Testis (tissue), 5 donors: ENCODE measurements at places on chromosomes 1 and 21.
A peak's percentile ranks its signal among the peaks of the same experiment; 100 is the strongest.

DNA sequence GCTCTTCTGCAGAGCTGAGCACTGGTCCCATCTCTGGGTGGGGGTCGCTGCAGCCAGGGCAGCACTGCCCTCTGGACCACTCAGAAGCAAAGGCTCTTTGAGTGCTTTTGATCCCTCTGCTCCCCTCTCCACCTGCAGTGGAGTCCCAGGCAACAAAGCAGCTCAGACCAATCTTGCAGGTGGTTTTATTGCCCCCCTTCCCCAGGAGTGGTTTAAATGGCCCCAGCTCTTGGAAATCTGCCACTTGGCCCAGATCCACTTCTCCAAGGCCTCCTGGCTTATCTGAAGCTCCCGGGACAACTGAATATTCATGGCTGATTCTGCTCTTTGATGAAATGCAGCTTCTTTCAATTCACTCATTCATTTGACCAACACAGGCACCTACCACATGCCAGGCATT, 2.7 kb downstream of the STUM start:
- no peak for DNase-seq
- H3K4me3 ChIP-seq: no peak overlapping the region
- peaks cover 27% of the 10 kb centered on the region for H3K4me1 ChIP-seq

DNA sequence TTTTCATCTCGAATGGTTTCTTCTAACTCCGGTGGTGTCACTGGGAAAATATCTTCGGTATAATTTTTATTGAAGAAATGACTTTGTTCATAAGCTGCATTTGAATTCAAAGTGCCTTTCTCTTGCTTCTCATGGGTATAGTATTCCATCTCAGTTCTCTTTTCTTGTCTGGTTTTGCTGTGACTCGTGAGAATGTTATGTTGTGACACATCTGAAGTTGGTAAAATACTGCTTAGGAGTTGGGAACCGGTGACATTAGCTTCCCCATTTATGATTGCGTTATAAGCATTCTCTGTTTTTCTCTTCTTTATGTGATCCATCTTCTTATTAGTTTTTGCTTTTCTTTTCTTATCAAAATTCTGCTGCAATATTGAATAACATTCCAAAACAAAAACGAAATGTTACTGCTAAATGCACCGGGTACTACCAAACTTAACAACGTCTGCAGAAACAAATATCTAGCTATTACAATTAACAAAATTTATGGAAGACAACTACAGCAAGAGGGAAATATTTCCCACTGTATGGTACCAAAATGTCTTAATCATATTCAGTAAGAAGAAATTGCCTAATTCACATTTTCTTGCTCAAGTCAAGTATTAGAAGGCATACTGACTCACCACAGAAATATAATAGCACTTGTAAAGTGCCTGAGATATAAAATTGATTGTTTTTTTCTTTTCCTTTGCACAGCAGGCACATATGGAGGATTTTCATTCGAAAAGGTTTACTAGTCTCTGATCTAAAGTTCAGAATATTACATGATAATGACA, 15.5 kb downstream of the LRIF1 start:
- no peak overlapping the region for H3K4me3 ChIP-seq
- no peaks in the 10 kb centered on the region for H3K36me3 ChIP-seq
- no peaks in the 10 kb centered on the region for H3K4me1 ChIP-seq
- DNase-seq: no peak
- H3K27me3 ChIP-seq: no peaks in the 10 kb centered on the region

GRCh38 chr1:45863218-45863617, 59.8 kb downstream of the MAST2 start:
- H3K4me3 ChIP-seq: no peak overlapping the region
- H3K36me3 ChIP-seq: no peaks in the 10 kb centered on the region
- peaks cover 7% of the 10 kb centered on the region for H3K4me1 ChIP-seq
- DNase-seq: no peak
- no peak overlapping the region for H3K27ac ChIP-seq

DNA sequence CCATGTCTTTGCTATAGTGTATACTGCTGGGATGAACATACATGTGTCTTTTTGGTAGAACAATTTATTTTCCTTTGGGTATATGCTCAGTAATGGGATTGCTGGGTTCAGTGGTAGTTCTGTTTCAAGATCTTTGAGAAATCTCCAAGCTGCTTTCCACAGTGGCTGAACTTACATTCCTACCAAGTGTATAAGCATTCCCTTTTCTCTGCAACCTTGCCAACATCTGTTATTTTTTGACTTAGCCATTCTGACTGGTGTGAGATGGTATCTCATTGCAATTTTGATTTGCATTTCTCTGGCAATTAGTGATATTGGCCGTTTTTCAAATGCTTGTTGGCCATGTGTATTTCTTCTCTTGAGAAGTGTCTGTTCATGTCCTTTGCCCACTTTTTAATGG, 37.5 kb upstream of the ANGPTL1 start:
- no peak overlapping the region for H3K4me3 ChIP-seq
- H3K4me1 ChIP-seq: no peaks in the 10 kb centered on the region
- H3K27ac ChIP-seq: no peak overlapping the region
- no peak for DNase-seq
- H3K36me3 ChIP-seq: no peaks in the 10 kb centered on the region
- no peaks in the 10 kb centered on the region for H3K27me3 ChIP-seq

- no peak for DNase-seq
- no peak overlapping the region for H3K4me3 ChIP-seq
- H3K27me3 ChIP-seq: no peaks in the 10 kb centered on the region
Observed at GRCh38 chr1:207944571-207944970, 33.6 kb upstream of the CD34 start.

GRCh38 chr1:53544728-53545515, 85.7 kb downstream of the DMRTB1 start:
- no peaks in the 10 kb centered on the region for H3K4me1 ChIP-seq
- H3K27me3 ChIP-seq: no peaks in the 10 kb centered on the region
- H3K36me3 ChIP-seq: no peaks in the 10 kb centered on the region
- no peak overlapping the region for H3K27ac ChIP-seq

GRCh38 chr21:42624095-42624790, 29.2 kb upstream of the PDE9A start:
- DNase-seq: no peak
- no peaks in the 10 kb centered on the region for H3K27me3 ChIP-seq
- no peaks in the 10 kb centered on the region for H3K4me1 ChIP-seq
- H3K4me3 ChIP-seq: no peak overlapping the region
- H3K36me3 ChIP-seq: no peaks in the 10 kb centered on the region

GRCh38 chr1:21472861-21473260, 32.9 kb downstream of the NBPF3 start:
- no peak for DNase-seq
- H3K36me3 ChIP-seq: no peaks in the 10 kb centered on the region
- H3K4me3 ChIP-seq: no peak overlapping the region
- H3K4me1 ChIP-seq: no peaks in the 10 kb centered on the region
- no peak overlapping the region for H3K27ac ChIP-seq

DNA sequence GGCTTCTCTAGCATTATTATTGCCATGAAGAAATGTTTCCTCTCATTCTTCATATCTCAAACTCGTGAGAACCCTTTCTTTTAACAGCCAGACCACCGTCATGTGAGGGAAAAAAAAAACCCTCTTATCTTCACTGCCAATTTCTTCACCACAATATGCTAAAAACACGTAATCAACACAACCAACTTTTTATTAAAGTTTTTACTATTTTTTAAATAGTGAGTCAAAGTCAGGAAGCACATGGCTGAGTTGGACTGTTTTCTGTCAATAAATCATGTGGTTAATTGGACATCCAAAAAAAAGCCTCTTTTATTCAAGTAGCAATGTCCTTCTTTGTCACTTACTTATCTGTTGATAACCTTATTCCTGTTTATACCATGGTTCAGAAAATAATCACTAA, 55.9 kb upstream of the SAMD13 start:
- no peak overlapping the region for H3K4me3 ChIP-seq
- no peak overlapping the region for H3K27ac ChIP-seq
- no peak for DNase-seq
- no peaks in the 10 kb centered on the region for H3K27me3 ChIP-seq
- H3K36me3 ChIP-seq: no peaks in the 10 kb centered on the region

GRCh38 chr1:21268281-21269239, 21.7 kb downstream of the ECE1 start:
- H3K27me3 ChIP-seq: no peaks in the 10 kb centered on the region
- H3K4me1 ChIP-seq: peaks cover 60% of the 10 kb centered on the region
- H3K4me3 ChIP-seq: no peak overlapping the region

- no peaks in the 10 kb centered on the region for H3K36me3 ChIP-seq
- H3K27ac ChIP-seq: no peak overlapping the region
- no peak for DNase-seq
- no peaks in the 10 kb centered on the region for H3K4me1 ChIP-seq
Observed at GRCh38 chr1:226344441-226345259, 35.7 kb upstream of the LIN9 start.

DNA sequence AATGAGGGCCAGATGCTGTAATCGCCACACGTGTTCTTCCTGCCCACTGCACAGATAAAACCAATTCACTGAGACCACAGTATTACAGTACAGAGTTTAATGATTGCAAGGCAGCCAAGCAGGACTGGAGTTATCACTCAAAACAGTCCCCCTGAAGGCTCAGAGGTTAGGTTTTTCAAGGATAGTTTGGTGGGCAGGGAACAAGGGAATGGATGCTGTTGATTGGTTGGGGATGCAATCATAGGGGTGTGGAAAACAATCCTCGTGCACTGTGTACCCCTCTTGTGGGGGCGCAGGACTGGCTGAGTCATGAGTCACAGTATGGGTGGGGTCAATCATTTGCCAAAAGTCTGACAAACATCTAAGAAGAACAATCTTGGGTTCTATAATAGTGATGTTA, 12.4 kb upstream of the USP1 start:
- H3K4me3 ChIP-seq: peak overlapping the region; percentile 9
- no peaks in the 10 kb centered on the region for H3K36me3 ChIP-seq
- H3K4me1 ChIP-seq: no peaks in the 10 kb centered on the region
- H3K27me3 ChIP-seq: no peaks in the 10 kb centered on the region
- no peak overlapping the region for H3K27ac ChIP-seq

DNA sequence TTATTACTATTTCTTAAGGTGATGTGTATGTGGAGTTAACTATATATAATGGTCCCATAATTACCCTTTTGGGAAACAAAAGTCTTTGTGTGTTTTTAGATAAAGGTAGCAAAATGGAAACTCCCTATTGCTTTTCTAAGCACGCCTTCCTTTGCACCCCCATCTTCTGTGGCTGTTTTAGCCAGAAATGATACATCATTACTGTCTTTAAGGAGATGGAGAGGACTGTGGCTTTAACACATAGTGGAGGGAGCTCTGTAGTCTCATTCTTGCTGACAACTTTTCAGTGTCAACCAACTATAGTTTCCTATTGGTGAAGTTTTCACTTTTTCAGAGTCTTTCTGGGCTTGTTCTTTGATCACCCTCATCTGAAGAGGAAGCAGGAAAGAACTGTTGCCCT, 1.0 kb downstream of the APOBEC4 start:
- no peak overlapping the region for H3K4me3 ChIP-seq
- DNase-seq: no peak

DNA sequence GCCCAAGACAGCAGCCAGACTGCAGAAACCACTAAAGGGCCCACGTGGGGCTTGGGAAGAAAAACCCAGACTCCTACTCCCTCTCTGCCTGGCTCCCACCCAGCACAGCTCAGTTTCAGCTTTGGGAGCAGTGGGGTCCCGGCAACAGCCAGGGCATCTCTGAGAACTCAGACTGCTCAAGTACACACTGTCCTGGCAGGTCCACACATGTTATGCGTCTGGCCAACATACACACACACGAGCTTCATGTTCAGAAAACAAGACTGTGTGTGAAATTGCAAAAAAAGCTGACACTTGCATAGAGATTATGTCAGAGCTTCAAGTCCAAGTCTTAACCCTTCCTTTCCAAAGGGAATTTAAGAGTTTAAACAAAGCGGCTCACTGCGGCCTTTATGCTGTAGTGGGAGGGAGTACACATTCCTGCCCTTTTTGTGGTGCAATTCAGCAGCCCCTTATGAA, 136.6 kb upstream of the CD34 start:
- DNase-seq: peak; percentile 92
- H3K36me3 ChIP-seq: no peaks in the 10 kb centered on the region
- H3K4me3 ChIP-seq: no peak overlapping the region

DNA sequence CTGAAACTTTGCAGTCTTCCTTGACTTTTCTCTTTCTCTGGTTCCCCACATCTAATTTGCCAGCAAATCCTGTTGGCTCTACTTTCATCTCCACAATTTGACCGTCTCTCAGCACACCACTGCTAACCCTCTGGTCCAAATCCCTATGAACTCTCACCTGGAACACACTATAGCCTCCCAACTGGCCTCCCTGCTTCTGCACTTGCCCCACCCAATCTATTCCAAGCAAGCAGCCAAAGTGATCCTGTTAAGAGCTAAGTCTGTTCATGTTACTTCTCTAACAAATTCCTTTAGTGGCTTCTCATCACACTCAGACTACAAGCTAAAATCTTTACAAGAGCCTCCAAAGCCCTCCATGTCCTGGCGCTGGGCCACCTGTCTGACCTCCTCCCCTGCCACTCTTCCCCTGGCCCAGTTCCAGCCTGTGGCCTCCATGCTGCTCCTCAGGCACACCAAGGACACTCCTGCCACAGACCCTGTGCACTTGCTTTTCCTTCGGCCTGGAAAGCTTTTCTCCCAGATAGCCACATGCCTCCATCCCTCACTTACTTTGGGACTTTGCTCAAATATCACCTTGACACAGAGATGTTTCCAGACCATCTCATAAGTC, 104.1 kb downstream of the DTL start:
- no peak overlapping the region for H3K27ac ChIP-seq
- no peaks in the 10 kb centered on the region for H3K4me1 ChIP-seq
- no peaks in the 10 kb centered on the region for H3K36me3 ChIP-seq
- no peak overlapping the region for H3K4me3 ChIP-seq
- H3K27me3 ChIP-seq: no peaks in the 10 kb centered on the region

- no peak overlapping the region for H3K27ac ChIP-seq
- no peaks in the 10 kb centered on the region for H3K27me3 ChIP-seq
- H3K4me1 ChIP-seq: no peaks in the 10 kb centered on the region
Observed at GRCh38 chr1:56099766-56100265, 479.5 kb downstream of the PLPP3 start.

- DNase-seq: no peak
- H3K4me1 ChIP-seq: no peaks in the 10 kb centered on the region
- H3K4me3 ChIP-seq: no peak overlapping the region
- no peaks in the 10 kb centered on the region for H3K36me3 ChIP-seq
Observed at GRCh38 chr1:95033843-95034242, 38.9 kb downstream of the ALG14 start.

DNA sequence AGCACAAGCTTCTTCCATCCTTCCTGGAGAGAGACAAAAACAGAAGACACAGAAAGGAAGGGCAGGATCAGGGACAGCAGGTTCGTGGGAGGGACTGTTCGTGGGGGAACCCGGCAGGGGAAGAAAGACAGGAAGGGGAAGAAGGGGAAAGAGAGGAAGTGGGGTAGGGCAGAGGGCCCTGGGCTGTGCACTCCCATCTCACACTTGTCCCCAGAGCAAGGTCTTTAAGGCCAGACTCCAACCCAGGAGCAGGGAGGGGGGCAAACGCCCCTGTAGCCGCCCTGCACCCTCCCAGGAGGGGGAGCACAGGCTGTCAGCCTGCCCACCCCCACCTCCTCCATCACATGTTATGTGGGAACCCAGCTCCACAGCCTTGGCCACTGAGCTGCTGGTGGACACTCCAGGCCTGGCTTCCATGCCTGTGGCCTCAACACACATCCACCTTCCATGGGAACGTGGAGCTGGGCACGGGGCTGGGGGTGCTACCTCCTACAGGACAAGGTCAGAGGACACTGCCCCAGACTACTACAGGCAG, 9.3 kb downstream of the SLC19A1 start:
- no peaks in the 10 kb centered on the region for H3K27me3 ChIP-seq
- no peaks in the 10 kb centered on the region for H3K36me3 ChIP-seq
- DNase-seq: no peak
- no peak overlapping the region for H3K4me3 ChIP-seq
- H3K4me1 ChIP-seq: peaks cover 17% of the 10 kb centered on the region
